ENCODE measurements at places on chromosomes 4 and X.

GRCh38 chr4:37124800-37125199, 119.7 kb upstream of the NWD2 start:
- no peak for DNase-seq

DNA sequence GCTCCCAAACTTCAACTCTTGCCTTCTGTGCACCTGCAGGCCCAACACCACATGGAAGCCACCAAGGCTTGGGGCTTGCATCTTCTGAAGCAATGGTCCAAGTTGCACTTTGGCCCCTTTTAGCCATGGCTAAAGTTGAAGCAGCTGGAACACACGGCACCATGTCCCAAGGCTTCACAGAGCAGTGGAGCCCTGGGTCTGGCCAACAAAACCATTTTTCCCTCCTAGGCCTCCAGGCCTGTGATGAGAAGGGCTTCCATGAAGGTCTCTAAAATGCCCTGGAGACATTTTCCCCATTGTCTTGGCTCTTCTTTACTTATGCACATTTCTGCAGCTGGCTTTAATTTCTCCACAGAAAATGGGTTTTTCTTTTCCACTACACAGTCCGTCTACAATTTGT, 61.3 kb upstream of the CYSLTR1 start:
- no peak for DNase-seq

- no peak for DNase-seq
Observed at GRCh38 chr4:12110627-12111026, 681.9 kb upstream of the HS3ST1 start.

- peak; percentile 90 for DNase-seq
Observed at GRCh38 chrX:136214551-136214950, 36.6 kb downstream of the MAP7D3 start.

- DNase-seq: no peak
Observed at GRCh38 chr4:44186850-44187246, 261.8 kb downstream of the KCTD8 start.

DNA sequence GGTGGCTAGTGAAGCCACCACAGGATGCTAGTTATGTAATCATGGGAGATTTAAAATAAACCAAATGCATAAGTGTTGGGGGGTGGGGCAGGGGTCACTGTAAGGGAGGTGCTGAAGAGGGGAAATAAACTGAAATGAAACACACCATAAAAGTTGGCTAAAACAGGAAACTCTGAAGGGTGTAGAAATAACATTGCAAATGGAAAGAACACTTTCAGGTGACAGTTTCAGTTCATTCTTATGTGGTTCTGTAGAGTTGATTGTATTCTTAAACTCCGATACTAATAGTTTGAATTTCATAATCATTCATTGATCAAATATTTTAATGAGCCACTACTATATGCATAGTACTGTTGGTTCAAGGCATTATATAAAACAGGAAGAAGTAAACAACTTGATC, 80.1 kb downstream of the HDAC8 start:
- no peak for DNase-seq

DNA sequence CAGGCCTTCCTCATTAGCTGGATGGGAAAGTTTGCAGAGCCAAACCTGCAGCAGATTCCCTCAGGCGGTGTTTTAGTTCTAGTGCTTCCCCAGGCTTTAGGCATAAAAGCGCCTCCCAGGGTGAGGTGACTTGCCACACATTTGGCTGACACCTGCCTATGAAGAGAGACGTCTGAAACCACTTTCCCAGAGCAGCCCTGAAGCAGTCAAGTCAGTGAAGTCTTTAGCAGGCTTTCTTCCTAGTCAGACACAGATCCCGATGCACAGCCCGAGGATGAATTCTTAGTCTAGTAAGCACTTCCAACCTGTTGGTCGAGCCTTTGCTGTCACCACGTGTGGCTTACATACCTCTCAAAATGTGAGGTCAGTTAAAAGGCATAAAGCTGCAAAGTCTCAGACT, 484.1 kb downstream of the SMARCA1 start:
- DNase-seq: no peak

DNA sequence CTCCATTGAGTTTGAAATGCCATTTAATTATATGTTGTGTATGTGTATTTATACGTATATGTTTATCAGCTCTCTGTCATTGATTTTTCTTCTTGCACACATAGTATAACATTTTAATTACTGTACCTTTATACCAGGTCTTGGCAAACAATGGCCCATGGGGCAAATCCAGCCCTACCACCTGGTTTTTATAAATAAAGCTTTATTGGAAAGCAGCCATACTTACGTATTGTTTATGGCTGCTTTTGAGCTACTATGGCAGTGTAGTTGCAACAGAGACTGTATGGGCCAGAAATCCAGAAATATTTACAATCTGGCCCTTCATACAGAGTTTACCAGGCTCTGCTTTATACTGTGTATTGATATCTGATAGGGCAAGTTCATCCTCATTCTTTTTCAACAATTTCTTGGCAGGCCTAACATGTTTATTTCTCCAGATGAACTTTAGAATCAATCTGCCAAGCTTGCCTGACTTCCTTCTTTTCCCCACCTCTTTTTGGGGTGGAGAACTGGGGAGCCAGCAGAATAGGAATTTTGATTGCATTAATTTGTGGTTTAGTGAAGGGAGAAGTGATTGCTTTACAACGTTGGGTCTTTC, 15.8 kb downstream of the DCUN1D4 start:
- DNase-seq: peak; percentile 68

DNA sequence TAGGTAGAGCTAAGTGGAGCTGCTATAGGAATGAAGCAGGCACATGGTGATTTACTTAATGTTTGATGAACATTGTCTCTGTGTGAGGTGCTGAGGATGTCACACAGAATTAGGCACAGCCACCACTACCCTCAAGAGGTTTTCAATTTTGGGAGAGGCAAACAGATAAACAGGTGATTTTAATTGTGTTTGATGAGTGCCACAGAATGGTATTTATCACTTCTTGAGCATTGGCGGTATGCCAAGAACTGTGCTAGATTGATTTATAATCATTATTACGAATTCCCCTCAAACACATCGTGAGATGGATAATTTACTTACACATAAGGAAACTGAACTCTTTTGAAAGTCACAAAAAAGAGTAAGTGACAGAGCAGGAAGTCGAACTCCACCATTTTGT, 74.8 kb downstream of the FREM3 start:
- DNase-seq: no peak

DNA sequence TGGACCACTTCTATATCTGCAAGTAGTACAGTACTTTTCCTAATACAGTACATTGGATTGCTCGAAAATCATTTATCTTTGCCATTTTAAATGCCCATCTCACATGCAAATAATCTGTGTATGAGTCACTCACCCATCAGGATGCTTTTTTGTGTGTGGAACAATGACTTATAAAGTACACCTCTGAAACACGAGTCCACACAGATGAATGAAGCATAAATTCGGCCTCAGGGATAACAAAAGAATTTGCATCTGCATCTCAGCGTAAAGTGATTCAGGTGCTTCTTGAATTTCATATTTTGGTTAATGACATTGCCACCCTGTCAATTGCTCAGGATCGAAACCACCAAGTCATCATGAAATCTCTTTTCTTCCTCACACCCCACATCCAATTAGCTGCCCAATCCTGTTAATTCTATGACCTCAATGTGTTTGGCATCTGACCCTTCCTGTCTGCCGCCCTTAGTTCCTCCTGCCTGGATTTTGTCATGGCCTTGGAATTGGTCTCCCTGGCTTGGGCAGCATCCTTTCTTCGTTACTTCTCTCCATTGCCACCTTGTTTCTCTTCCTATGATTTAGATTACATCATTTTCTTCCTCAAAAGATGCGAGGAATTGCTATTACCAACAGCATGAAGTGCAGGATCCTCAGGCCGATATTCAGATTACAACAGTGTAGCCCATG, 161.6 kb upstream of the MID1 start:
- DNase-seq: no peak

DNA sequence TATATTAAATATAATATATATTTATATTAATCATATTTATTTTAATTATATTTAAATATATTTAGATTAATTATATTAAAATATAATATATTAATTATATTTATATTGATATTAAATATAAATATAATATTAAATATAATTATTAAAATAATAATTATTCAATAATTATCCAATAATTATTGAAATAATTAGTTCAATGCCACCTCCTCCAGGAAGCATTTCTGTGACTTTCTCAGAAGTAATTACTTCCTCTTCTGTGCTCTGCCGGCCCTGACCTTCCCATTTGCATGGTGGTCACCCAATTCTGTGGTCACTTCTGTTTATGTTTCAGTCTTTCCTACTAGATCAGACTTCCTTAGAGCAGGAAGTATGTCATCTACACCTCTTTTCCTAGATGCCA, 45.8 kb downstream of the EVC2 start:
- no peak for DNase-seq

GRCh38 chr4:166104623-166105022, 231.6 kb downstream of the TLL1 start:
- no peak for DNase-seq

GRCh38 chrX:19799319-19800182, 87.8 kb downstream of the SH3KBP1 start:
- DNase-seq: peak; percentile 72

GRCh38 chrX:15505101-15505500, 4.5 kb downstream of the BMX start:
- no peak for DNase-seq

- DNase-seq: no peak
Observed at GRCh38 chr4:13298655-13299054, 185.5 kb downstream of the RAB28 start.

GRCh38 chrX:134671294-134671693, 13.0 kb upstream of the PLAC1 start:
- DNase-seq: no peak

- no peak for DNase-seq
Observed at GRCh38 chr4:90546114-90546513, 418.9 kb downstream of the CCSER1 start.

DNA sequence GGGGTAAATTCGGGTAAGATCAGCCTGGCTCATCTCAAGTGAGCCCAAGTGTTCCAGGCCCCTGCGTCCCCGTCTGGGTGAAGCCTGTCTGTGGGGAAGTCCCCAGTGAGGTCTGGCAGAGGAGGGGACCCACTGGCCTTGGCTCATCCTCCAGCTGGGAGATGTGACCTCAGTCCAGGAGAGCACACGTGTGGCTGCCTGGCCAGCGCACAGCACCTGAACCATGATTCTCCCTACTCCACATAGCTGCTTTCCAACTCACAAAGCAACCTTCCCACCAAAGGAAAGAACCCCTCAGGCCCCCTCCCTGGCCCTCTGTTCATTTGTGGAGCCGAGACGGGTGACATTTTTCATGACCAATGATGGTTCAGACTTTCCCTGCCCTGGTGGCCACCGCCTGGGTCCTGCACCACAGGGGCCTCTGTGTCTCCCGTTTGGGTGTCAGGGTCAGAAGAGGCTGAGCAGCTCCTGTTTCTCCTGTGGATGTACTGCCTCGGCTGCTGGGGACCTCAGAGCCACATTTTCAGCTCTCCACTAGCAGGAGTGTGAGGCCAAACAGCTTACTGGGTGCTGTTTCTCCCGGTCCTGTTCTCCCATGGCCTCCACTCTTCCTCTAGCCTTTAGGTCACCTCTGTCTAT, 111.4 kb downstream of the CPZ start:
- DNase-seq: no peak

GRCh38 chrX:15973299-15973698, 118.7 kb upstream of the AP1S2 start:
- DNase-seq: peak; percentile 4

Measured in AG10803 (cell line).